ENCODE measurements at places on chromosomes 7 and 10.

- DNase-seq, result no peak
These were observed 13.4 kb downstream of the LRRC18 start for GRCh38 chr10:48926255-48926654.

- no peak for DNase-seq
These were observed 75.0 kb downstream of the ARHGAP12 start for GRCh38 chr10:31853629-31854028.

- peak; percentile 69 for DNase-seq
These were observed 328.9 kb downstream of the RPS24 start for GRCh38 chr10:78362406-78363022.

DNA sequence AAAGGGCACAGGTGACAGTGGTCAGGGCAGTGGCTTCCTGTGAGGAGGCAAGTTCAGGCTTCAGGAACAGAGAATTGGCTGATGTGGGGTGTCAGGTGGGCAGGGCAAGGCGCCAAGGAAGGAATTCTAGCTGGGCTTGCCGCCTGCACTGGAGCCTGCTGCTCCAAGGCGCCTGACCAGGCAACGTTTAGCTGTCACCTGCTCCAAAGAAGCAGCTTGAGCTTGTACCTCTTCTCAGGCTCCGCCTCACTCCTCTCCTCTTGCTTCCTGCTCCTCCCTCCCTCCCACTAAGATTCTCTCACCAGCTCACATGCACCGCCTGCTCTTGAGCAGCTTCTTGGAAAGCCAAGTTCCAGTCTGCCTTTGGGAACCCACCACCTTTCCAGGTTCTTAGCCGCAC is 187.4 kb upstream of the GRB10 start:
- peak; percentile 39 for DNase-seq

- no peak for DNase-seq
These were observed 184.4 kb downstream of the LRRTM3 start for GRCh38 chr10:67110286-67110685.

DNA sequence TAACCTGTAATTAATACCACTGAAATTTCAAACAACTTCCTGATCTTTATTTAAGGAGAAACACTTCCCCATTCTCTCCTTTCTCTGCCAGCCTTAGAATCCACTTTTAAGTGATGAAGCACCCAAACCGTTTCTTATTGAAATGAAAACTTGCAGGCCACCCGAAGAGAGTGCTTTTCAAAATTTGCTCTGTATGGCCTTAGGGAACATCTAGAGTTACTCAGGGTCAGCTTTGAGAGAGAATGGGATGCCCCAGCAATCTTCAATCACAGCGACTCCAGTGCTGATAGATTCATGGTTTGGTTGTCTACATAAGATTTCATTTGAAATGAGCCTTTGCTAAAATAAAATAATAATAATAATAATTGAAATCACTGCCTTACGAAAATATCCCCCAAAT is 323.1 kb downstream of the PCLO start:
- no peak for DNase-seq

- no peak for DNase-seq
These were observed 9.6 kb downstream of the PSD start for GRCh38 chr10:102408728-102409603.

- DNase-seq, result no peak
These were observed 61.6 kb upstream of the MRLN start for GRCh38 chr10:59814878-59815277.

GRCh38 chr10:96493871-96494525 is 19.7 kb downstream of the TLL2 start:
- no peak for DNase-seq

DNA sequence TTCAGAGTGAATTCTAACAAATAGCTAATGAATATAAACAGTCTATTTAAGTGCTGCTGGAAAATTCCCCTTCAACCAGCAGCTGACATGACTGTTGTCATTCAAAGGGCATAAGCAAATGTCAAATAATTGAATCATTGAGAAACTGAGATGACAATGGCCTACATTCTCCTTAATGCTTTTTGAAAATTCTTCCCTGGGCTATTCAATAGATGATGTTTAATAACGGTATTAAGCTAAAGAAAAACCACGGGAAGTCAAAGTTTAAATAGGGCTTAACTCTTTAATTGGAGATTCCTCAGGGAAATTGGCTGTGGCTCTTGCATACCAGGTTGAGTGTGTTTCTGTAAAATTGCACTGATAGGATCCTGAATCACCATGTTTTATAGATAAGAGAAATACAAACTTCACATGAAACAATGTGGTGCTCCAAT is 77.0 kb downstream of the ARL4A start:
- no peak for DNase-seq

- no peak for DNase-seq
These were observed 126.1 kb downstream of the TEX36 start for GRCh38 chr10:125556882-125557281.

DNA sequence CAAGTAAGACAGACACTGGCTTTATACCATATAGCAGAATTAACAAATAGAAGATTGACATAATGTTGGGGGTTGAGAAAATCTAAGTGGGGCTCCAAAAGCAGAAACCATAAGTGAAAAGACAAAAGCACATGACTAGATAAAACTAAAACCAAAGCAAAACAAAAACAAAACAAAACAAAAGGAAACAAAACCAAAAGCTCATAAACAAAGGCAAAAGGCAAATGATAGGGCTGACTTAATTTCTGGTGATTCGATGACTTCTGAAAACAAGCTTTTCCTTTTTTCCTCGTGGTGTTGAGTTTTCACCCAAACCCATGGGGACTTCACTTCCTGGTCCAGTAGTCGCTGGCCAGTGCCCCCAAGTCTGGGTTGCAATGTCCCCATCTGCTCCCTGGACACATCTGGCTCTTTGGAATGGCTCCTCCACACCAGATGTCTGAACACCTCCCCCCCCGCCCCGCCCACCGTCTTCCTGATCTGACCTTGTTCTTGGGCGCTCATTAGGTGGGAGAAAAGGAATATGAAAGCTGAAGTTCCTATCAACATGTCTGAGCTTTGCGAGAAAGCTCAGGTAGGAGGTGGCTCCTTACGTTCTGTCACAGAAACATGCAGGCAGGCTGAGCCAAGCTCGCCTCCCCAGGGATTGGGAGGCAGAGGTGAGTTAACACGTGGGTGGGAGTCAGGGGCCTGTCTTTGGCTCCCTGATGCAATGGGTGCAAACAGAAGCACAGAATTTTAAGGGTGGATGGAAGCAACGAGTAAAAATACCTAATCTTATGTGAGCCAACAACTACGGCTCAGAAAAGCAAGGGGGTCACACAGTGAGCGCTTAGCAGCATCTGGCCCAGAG is 121.0 kb downstream of the NEURL1 start:
- no peak for DNase-seq

DNA sequence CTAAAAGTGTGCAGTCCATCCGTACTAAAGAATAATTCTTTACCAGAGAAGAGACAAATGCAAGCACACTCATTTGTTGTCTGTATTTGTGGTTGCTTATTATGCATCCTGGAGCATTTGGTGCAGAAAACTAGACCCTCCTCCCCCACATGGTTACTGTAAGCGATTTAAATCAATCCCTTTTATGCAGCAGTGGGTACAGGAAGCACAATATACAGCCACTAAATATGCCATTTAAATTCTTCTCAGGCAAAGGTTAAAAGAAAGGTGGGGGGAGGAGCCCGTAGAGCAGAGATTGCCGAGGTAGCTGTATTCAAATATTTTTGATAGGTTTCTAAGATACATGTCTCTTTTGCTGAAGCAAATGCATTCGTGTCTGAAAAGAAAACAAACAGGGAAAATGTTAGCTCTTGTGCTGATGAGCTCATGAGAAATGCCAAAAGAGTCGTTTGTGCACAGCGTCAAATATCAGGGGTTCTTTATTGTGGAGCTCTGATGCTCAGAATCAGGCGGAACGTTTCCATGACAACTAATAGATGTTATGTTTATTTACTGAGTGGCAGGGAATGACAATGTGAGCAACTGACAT is 131.3 kb upstream of the NPVF start:
- no peak for DNase-seq

- DNase-seq, result no peak
These were observed 211.2 kb downstream of the CRPPA start for GRCh38 chr7:16210171-16210570.

DNA sequence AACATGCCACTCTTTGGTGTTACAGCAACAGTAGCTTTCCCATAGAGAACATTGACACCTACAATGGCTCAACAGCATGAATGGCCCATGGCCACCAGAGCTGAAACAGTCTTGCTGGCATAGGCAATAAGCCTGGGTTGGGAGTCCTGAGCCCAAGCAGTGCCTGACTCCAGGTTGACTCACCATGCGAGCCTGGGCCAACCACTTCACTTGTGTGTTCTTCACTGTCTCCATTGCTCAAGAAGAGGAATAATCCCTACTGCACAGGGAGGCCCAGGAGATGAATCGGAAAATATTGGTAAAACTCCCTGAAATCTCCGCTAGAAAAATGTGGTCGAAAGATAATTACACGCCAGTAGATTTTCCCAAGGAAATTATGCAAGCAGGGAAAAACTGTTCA is 89.2 kb upstream of the INHBA start:
- no peak for DNase-seq

GRCh38 chr10:5376450-5376849 is 11.7 kb downstream of the UCN3 start:
- DNase-seq, result no peak

- no peak for DNase-seq
These were observed 687.4 kb downstream of the PARD3 start for GRCh38 chr10:34127676-34128075.

DNA sequence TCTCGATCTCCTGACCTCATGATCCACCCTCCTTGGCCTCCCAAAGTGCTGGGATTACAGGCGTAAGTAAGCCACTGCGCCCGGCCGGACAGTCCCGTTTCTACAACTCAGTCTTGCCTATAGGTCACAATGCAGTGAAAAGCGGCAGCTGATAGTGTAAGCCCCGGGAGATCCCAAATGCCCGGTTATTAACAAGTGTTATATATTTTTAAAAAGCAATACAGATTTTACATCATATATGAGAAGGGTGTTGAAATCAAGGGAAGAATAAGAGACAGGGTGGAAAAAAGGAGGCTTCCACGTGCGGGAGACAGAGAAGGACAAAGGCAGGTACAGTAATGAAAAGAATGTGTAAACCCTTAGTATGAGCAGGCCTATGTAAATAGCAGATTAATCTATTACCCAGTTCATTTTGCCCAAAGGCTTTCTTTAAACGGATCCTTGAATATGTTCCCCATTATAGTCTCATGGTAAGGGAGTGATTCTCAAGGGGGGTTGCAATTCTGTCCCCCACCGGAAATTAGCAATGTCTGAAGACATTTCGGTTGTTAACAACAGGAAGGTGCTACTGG is 170.8 kb downstream of the PDE1C start:
- no peak for DNase-seq

DNA sequence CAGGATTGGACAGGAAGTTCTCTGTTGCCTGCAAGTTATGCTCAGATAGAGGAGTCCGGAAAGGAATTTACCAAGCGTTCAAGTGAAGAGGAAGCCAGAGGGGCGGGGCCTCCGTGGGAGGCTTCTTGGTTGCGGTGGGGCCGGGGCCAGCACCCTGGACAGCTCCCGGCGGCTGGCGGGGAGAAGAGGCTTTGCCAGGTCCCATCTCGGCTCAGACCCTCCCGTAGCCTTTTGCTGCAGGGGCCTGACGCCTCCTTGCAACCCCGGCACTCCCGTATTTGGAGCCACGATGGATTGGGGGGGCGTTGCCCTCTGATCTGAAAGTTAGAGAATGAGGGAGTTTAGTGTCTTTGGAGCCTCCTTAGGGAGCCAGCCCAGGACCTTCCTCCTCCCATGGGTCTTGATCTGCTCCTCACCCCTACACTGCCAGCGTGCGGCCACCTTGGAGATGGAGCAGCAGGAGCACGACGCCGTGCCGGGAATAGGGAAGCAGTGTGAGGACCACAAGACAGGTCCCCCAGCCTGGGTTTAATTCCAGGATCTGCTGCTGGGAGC is 3.1 kb upstream of the SLC18A3 start:
- DNase-seq, result peak; percentile 53

GRCh38 chr10:89954061-89954460 is 252.7 kb downstream of the KIF20B start:
- DNase-seq, result no peak

DNA sequence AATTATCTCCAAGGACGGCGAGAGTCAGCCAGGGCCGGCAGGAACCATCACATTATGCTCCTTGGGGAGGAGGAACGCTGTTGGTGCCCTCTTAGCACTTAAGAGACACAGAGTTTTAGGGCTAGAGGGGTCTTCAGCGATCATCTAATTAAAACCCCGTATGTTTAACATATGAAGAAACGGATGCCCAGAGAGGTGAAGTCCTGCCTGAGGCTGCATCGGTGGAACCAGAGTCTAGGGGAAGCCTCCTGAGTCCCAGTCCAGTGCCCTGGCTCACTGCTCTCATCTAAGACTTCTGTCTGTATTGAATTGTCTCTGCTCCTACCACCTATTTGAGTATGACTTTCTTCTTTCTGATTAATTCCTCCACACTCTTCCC is 688 bp upstream of the ABCB4 start:
- DNase-seq, result no peak

- no peak for DNase-seq
These were observed 227.2 kb downstream of the CSTF2T start for GRCh38 chr10:51472154-51472553.

- DNase-seq, result no peak
These were observed 335.4 kb downstream of the CXCL12 start for GRCh38 chr10:44049301-44050015.

DNA sequence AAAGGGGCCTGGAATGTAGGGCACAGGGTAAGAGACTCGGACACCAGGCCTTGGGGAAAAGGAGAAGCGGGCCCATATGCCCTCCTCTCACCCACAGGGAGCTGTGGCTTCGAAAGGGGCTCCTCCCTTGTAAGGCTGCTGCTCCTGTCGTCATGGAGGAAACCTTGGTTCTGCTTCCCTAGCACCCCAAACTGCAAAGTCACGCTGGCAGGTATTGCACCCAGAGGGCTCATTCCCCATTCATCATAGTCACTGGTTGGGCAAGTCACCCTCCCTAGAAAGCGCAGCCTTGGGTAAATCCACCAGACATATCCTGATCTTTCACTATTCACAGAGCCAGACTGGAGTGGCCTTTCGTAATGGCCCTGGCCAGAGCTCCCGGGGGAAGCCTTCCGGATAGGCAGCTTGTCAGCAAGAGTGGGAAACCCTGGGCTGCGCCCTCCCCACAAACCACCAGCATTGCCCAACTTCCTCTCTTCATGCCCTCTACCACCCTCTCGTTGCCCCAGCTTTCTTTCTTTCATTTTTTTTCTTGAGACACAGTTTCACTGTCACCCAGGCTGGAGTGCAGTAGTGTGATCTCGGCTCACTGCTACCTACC is 121.0 kb downstream of the HIP1 start:
- no peak for DNase-seq

- DNase-seq, result no peak
These were observed 4.6 kb upstream of the ZNF22 start for GRCh38 chr10:44995914-44996669.

- peak; percentile 63 for DNase-seq
These were observed 545.9 kb downstream of the SUGCT start for GRCh38 chr7:40680657-40681056.

GRCh38 chr10:17196045-17196444 is 5.4 kb downstream of the TRDMT1 start:
- no peak for DNase-seq
